ENCODE measurements at places on chromosomes 3 and 15.

DNA sequence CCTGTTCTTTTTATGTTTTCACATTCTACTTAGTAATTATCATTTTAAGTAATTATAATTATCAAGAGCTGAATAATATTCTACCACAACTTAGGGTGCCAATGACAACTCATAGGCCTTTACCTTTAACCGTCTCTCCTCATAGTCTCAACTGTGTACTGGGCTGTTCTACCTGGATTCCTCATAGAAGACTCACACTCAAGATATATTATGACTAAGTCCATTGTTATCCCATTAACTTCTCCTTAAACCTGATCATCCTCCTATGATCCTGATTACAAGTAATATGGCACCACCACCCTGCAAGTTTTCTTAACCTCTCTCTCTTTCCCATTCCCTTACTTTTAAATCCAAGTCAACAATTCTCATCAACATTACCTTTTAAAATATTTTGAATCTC, 285.9 kb upstream of the VEPH1 start:
- no peak for DNase-seq

DNA sequence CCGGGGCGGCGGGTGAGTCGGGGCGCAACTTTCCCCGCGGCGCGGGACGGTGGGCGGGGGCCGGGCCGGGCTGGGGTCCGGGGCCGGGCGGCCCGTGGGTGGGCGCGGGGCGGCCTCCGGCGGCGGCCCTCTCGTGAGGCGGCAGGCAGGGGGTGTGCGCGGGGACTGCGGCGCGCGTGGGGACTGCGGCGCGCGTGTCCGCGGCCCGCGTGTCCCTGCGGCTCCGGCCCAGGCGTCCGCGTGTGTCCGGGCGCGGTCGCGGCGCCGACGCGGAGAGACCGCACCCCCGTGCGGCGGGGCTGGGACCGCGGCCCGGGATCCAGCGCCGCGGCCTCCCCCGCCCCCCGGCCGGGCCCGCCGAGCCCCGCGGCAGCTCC, 349 bp downstream of the PLXNA1 start:
- no peak for DNase-seq

DNA sequence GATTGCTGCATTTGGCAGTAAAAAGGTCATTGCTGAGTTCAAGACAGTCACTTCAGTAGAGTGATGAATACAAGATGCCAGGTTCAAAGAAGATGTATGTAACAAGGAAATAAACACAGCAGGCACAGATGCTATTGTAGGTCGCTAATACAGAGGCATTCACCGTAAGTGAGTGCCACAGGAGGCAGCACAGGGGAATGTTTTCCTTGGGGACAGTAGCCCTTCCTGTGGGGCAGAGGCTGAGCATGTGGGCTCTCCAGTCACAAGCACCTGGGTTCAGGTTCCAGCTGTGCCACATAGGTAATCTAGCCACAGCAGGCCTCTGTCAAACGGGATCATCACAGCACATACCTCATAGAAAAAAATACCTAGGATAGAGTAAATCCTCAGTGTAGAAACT, 86.3 kb downstream of the RSL24D1 start:
- no peak for DNase-seq

- no peak for DNase-seq
Observed at GRCh38 chr15:39365161-39365560, 215.7 kb upstream of the THBS1 start.

GRCh38 chr3:195210266-195210973, 60.5 kb downstream of the XXYLT1 start:
- DNase-seq, result no peak

DNA sequence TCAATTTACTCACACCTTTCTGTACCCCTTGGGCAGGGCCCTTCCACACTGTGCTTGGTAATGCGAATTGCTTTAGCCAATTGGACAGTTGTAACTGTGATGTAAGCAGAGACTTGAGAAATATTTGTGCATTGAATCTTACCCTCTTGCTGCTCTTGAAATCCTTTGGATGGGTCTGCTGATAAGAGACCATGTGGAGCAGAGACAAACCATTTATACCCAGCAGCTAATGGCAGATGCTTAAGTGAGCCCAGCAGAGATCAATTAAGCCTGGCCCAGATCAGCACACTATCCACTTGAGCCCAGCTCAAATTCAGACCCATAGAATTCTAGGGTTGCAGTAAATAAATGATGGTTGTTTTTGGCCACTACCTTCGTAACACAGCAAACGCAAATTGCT, 19.3 kb downstream of the MUC13 start:
- DNase-seq, result no peak

DNA sequence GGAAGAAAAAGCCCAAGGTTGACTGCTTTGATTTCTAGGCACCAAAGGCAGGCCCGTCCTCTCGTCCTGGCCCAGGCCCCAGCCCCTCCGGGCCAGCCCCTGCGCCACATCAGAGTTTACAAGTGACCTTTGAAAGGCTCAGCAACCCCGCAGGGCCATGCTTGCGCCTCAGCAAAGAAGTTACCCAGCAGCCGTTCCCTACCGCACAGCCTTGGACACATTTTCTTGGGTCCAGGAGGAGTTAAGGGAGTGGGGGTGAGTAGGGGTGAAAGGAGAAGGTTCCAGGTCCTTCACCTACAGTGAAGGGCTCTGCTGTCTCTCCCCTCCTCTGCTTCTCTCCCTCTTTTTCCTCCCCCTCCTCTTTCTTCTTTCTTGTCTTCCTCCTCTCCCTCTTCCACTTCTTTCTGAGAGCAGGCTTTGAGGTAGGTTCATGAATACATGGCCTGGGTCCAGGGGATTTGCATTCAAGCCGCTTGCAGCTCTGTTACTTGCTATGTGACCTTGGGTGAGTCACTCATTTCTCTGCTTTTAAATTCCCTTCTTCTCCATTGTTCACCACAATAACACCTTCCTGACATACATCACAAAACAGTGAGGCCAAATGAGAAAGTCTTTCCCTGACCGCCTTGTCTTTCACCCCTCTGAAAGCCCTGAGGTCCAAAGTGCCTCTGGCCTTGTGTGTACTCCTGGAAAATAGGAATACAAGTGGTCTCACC, 223.3 kb upstream of the TPRG1 start:
- no peak for DNase-seq

- no peak for DNase-seq
Observed at GRCh38 chr3:136805795-136806194, 13.1 kb upstream of the SLC35G2 start.

- no peak for DNase-seq
Observed at GRCh38 chr15:63765338-63765737, 68.4 kb downstream of the HERC1 start.

DNA sequence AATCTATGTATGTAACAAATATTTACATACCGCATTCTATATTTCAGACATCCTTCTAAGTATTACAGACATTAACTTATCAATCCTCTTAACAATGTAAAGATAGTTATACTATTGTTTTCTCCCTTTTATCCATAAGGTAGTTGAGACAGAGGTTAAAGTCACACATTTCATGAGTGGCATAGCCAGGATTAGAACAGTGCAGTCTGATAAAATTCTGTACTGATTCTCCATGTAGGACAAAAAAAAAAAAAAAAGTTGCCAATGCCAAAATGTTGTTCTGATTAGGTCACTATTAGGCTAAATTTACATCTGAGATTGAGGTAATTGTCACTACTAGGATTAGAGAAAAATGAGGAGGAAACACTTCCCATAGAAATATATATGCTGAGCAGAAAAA, 629.2 kb downstream of the OTOL1 start:
- DNase-seq, result no peak

DNA sequence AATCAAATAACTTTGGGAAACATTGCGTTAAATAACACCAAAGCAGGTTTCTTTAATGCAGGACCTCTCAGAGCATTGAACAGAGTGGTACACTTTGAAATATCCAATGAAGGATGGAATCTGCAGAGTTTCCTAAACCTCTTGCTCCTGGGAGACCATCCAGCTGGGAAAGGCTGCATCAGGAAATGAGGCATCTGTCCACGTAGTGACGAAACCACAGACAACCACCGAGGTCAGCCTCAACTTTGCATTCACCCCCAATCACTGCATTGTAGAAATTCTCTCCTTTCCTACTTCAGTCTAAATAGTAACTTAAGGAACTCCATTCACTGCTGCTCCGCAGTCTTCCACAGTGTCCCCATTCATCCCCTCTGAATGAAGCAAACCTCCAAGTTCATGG, 41.5 kb upstream of the CDV3 start:
- no peak for DNase-seq

DNA sequence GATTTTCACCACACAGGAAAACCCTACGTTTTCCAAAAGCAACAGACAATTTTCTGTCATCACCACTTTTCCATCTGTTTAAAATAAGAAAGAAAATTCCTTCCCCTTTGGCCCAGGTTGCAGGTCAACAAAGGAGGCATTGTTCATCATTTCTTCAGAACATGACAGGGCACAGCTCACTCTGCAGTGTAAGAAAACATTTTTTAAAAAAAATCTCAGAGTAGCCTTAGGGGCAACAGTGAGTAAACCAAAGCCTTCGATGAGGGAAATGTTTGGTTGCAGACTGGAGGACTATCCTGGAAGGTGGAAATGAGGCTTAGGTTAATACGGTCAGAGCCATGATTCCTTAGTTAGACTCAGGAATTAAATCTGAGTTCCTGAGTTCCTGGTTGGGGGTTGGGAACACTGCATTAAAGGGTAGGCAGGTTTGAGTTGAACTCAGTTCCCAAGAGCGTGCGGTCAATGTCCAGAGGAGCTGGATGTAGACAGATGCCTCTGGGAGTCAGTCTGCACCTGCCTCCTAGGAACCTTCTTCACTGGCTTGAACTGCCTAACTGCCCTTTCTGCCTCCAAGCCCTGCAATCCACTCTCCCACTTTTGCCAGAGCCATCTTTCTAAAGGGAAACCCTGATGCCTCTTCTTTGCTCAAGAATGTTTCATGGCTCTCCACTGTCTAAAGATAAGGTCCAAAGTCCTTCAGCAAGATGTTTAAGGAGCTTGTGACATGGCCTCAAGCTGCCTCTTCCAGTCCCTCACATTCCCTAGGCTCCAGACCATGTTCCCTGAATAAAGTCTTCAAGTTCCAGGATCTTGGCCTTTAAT, 3.3 kb upstream of the HES1 start:
- no peak for DNase-seq

All from activated effector memory CD4-positive, alpha-beta T cell treated with Interleukin-2 at 50 U/mL for 16 hours (primary cell).